ENCODE measurements at places on chromosomes 3 and 15. TPM values are rescaled to one million over a fixed set of nuclear protein-coding genes. Genes with fewer than 3 reads are reported as not detected.

The PLSCR5 gene
- not detected for total RNA-seq

DNA sequence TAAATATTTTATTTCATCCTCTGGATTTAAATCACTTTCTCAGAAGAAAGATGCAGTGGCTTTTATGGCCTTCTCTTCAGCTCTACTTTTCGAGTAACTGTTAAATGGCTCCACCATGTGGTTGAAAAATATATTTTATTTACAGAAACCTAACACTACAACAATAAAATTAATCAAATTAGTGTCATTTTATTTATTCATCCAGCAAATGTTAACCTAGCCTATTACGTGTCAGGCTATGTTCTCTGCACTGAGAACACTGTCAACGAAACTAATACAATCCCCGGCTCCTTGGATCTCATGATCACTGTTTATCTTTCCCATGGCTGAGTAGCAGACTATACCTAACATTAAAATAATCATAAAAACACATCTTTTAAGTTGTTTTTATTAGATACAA is 148.0 kb upstream of the OSTN start:
- DNase-seq = no peak

The RASGRF1 gene
- 0.11 TPM for total RNA-seq

DNA sequence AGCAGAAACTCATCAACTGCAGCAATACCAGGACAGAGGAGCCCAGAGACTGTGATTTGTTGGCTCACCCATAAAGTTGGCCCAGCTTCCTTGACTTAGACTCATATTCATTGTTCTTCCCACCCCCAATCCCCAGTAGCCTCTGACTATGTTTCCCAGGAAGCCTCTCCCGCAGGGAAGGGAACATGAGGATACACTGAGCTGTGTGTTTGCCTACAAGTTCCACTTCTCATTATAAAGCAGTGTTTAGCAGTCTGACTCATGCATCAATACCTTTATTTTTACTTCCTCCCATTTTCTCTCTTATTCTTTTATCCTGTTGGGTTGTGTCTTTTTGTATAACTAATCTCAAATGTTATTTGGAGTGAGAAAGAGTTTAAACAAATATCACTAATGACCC is 111.6 kb upstream of the PHLDB2 start:
- no peak for DNase-seq

The CSPG5 gene
- 0.32 TPM for total RNA-seq

The CCDC9B gene
- 178 TPM for total RNA-seq

The PPARG gene
- total RNA-seq = 7.8 TPM

DNA sequence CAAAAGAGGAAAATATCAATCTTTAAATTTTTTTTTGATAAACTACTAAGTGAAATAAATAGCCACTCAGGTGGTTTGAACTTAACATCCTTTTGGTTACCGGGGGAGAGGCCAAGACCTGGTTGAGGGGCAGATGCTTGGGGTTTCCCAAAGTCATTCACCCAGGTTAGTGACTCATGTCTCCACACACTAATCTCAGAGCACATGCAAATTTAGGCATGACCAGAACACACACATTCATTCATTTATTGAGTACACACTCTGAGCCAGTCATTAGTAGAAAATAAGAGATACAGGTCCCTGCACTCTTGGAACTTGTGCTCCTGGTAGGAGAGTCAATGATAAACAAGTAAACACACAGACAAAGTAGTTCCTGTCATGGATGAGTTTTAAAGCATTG is 7.3 kb downstream of the ILDR1 start:
- no peak for DNase-seq

- no peak for DNase-seq
Measured at GRCh38 chr15:85974348-85974705, 105.3 kb upstream of the AGBL1 start.

The LIPC gene
- 0.62 TPM for total RNA-seq

DNA sequence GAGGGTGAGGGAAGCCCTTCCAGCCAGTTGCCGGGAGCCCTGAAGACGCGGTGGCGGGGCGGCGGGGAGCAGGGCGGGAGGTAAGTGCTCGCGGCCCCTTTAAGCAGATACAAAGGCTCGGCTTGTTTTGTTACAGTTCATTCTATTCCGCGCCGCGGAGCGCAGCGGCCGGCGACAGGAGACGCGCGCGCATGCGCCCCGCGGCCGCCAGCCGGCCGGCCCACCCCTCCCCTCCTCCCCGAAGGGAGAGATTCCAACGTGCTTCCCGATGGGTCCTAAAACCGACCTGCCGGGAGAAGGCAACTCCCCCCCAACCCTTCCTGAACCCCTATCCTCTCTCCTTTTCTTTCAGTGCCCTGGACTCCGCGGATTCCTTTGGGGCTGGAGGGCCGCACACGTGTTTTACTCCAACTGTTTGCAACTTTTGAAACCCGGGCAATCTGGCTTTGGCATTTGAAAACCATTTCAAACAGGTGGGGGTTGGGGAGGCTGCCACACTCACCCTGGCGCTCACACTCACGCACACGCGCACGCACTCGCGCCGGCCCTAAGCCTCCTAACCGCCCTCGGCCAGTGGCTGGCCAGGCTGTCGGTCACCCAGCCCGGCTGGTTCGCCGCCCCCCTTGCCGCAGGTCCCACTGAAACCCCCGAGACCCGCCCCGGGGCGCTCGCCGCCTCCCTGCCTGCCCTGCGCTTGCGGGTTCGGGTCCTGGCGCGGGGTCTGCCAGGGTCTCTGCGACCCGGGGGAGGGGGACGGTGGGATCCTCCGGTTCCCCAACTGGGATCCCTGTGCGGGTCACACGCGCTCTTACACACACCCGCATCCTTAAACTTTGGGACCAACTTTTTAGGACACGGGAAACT is at the start of gene MAGI1:
TSS of gene MAGI1 (minus strand) at position 193 of the 864 bp plus-strand sequence. CDS start 610 bp downstream, outside the sequence.
- peak; percentile 92 for DNase-seq

- DNase-seq = no peak
Measured at GRCh38 chr3:116886202-116886893, 176.8 kb downstream of the TUSC7 start.

- DNase-seq = no peak
Measured at GRCh38 chr3:14267976-14268375, 89.4 kb downstream of the LSM3 start.

GRCh38 chr3:2944628-2945027 is 165.5 kb downstream of the IL5RA start:
- no peak for DNase-seq

- peak; percentile 82 for DNase-seq
Measured at GRCh38 chr15:80778964-80779657, at the start of gene CEMIP. TSS of gene CEMIP (plus strand) at chr15:80779370. CDS start at chr15:80873880, 94,510 bp downstream.

- no peak for DNase-seq
Measured at GRCh38 chr3:138646008-138646407, 37.4 kb downstream of the FAIM start.

GRCh38 chr3:10501664-10502052 is 3.7 kb downstream of the ATP2B2 start:
- no peak for DNase-seq

The PAQR5 gene
- total RNA-seq = 0.16 TPM

The UPK1B gene
- not detected for total RNA-seq

GRCh38 chr15:98272625-98273024 is 312.1 kb downstream of the ARRDC4 start:
- no peak for DNase-seq

DNA sequence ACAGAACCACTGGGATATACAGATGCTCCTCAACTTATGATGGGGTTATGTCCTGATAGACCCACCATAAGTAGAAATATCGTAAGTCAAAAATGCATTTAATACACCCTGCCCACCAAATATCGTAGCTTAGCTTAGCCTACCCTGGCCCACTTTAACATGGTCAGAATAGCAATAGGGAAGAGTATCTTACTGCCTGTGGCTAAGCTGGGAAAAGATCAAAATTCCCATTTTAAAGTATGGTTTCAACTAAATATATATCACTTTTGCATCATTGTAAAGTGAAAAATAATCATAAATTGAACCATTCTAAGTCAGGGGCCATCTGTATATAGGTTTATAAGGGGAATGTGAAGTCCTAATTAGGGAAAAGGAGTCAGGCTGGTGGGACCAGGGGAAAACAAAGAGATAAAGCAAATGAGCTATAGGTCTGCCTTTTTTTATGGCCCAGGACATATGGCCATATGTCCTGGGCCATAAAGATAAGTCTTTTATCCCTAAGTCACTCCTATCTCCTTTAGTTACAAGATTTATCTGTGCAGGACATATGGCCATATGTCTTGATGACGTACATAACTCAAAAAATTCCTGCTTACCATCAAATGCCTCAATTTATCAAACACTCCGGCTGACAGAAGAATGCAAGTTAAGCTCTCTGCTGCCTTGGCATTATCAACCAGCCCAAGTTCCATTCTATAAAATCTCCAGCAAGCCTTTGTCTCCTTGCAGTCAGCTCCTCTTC is 11.2 kb downstream of the RTP3 start:
- DNase-seq = no peak

DNA sequence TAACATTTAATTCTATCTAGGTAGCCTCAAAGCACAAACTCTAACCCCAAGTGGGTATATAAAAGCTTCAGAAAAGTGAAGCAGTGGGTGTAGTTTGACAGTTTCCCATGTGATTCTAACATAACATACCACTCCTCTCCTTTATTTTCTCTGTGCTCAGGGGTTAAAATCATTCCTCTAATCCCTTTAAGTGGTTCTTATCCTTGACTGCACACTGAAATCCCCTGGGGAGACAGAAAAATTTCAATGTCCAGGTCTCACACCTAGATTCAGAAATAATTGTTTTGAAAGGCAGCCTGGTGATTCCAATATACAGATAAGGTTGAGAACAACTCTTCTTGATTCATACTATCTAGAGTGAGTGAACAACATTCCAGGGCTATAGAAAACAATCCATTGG is 986.4 kb downstream of the ROBO1 start:
- no peak for DNase-seq

The COLQ gene
- 41.7 TPM for total RNA-seq

DNA sequence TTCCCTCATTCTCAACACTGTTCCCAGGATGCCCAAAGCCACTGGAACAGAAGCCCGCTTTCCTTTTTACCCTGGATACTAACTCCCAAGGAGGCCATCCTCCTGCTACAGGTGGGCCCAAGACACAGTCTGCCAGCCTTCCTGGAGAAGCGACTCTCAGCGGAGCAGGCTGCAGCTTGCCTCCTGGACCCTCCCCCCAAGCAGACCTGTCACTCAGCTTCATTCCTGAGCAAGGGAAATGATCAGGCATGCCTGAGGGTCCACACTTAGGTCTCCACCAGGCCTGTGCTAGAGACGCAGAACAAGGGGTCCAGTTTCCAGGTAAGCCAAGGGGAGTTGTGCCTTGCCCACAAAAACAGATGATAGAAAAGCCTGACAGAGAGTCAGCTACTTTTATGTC is 62.8 kb downstream of the SLCO2A1 start:
- DNase-seq = no peak

DNA sequence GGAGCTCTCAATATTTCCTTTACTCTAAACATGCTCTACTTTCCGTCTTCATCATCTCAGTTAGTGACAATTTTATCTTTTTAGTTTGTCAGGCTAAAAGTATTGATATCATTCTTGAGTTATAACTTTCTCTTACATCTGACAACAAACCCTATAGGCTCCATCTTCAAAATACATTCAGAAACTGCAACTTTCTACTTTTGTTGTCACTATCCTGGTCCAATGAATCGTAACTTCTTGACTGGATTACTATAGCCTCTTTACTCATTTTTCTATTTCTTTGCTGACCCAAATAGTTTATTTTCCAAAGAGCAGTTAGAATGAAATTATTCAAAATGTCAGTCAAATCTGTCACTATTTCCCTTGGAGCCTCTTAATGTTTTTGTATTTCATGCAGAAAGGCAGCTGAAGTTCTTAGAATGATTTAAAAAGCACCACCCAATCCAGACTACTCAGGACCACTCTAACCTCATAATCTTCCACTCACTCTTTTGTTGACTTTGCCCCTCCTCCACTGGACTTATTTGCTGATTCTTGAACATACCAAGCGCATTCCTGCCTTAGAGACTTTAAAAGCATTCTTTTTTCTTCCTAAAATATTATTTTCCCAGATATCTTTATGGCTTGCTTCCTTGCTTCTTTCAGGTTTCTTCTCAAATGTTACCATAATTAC is 119.9 kb upstream of the CBLB start:
- DNase-seq = no peak

- DNase-seq = no peak
Measured at GRCh38 chr3:147514366-147515160, 105.4 kb downstream of the ZIC1 start.

- no peak for DNase-seq
Measured at GRCh38 chr3:70620956-70621355, 308.5 kb upstream of the MDFIC2 start.

The TMOD3 gene
- total RNA-seq = 17.4 TPM

- no peak for DNase-seq
Measured at GRCh38 chr3:43481375-43481774, 140.4 kb downstream of the ANO10 start.

- DNase-seq = no peak
Measured at GRCh38 chr15:76056931-76057330, 2.9 kb upstream of the TMEM266 start.

- no peak for DNase-seq
Measured at GRCh38 chr15:73075160-73075859, 23.0 kb downstream of the NEO1 start.

The SETD2 gene
- total RNA-seq = 35.6 TPM

The TOPAZ1 gene
- total RNA-seq = not detected

DNA sequence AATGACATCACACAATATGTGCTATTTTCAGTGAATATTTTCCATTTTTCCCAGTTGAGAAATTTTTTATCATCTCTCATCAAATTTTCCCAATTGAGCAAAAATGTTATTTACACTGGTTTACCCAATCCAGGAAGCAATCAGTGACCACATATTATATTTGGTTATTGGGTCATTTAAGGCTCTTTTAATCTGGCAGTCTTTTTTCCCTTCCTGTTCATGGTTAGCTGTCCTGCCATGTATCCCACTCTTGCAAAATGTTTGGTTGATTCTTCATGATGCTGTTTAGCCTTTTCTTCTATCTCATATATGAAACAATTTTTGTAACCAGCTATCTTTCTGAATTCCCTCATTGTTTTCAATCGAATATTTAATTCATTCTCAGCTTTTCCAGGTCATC is 626.0 kb downstream of the RBMS3 start:
- DNase-seq = no peak

The WNT7A gene
- not detected for total RNA-seq

DNA sequence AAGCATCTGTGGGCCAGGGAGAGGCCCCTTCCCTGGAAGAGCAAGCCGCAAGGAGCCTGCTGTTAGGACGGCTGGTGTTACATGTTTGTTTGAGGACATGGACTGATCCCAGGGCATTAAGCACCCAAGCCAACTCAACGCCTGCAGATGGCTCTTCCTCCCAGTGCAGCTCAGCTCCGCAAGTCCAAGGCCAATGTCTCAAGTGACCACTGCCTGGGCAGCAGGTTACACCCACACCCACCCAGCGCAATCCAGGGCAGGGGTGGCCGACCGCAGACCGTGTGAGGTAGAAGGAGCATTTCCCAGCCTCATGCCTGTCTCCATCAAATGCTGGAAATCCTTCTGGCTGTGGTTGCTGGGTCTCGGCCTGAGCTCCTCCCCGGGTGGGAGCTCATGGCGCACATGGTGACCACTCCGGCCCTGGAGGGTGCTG is 14.5 kb downstream of the GP5 start:
- DNase-seq = peak; percentile 47

DNA sequence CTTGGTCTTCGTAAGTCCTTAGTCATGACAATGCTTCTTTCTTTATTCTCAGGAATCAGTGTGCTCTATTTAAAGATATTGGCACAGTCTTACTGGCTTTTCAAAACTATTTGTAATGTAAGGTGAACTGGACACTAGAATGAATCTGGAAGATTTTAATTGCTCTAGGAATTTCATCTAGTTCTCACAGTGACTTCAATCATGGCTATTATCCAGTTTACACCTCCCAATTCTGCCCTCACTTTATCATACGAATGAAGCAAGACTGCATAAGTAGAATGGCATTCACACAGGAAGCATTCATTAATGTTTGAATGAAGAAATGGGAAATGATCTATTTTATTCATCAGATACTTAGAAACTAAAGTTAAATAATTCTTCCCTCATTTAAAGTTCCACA is 26.7 kb upstream of the DRD3 start:
- DNase-seq = no peak

The CLDN18 gene
- total RNA-seq = not detected
